ENCODE measurements at places on chromosomes 11 and 22.
A peak's percentile ranks its signal among the peaks of the same experiment; 100 is the strongest.

DNA sequence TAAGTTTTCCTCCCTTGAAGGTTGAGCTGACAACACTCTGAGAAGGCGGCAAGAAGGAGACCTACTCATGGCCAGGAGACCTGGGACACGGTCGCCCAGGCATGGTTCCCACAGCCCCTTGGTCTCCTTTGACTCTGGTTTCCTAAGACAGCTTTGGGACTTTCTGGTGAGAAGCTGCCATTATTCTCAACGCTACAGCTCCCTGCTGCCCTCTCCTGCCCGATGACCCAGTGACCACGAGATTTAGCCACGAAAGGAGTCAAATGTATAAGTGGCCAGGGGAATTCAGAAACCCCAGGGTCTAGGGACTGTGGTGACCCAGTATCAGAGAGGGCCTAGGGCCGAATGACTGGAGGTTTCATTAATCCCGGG lies 699 bp upstream of the SDF2L1 start:
- DNase-seq: peak; percentile 51

GRCh38 chr22:50272044-50272802 lies 2.0 kb upstream of the MAPK11 start:
- no peak for DNase-seq

DNA sequence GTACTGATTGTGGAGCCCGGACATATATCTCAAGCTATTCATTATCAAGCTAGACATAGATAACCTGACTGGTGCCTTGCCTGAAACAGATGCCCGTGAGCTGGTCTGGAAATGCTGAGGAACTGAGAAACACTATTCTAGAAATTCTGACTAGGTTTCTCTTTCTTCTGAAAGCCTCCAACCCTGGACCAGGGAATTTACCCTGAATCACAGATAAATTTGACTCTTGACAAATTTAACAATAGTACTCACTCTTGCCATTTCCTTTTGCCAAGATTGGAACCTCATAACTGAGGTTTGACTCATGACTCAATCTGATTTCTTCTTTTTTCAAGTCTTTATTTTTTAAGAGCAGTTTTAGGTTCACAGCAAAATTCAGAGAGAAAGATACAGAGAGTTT lies 189.6 kb upstream of the SYN3 start:
- DNase-seq: no peak

DNA sequence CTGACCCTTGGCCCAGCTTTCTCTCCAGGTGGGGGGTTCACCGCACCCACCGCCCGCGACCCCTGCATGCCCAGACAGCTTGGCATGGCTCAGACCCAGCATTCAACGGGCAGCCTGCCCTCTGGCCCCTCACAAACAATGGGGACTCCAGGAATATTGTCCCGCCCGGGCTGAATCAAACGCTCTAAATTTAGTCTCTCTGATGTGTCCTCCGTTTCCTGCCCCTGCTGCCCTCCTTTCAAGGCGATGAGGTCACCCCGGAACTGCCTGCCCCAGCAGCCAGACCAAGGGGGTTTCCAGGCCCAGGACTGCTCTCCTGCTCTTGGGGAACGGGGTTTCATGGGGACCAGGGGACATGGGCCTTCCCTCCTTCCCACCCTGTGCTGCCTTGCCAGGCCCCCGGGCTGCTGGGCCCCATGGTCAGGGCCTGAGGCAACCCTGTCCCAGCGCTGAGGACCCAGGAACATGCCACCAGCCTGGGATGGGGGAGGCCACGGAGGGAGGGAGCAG lies 10.1 kb upstream of the PDGFB start:
- peak; percentile 32 for DNase-seq

GRCh38 chr11:30758518-30758917 lies 172.4 kb upstream of the MPPED2 start:
- no peak for DNase-seq

DNA sequence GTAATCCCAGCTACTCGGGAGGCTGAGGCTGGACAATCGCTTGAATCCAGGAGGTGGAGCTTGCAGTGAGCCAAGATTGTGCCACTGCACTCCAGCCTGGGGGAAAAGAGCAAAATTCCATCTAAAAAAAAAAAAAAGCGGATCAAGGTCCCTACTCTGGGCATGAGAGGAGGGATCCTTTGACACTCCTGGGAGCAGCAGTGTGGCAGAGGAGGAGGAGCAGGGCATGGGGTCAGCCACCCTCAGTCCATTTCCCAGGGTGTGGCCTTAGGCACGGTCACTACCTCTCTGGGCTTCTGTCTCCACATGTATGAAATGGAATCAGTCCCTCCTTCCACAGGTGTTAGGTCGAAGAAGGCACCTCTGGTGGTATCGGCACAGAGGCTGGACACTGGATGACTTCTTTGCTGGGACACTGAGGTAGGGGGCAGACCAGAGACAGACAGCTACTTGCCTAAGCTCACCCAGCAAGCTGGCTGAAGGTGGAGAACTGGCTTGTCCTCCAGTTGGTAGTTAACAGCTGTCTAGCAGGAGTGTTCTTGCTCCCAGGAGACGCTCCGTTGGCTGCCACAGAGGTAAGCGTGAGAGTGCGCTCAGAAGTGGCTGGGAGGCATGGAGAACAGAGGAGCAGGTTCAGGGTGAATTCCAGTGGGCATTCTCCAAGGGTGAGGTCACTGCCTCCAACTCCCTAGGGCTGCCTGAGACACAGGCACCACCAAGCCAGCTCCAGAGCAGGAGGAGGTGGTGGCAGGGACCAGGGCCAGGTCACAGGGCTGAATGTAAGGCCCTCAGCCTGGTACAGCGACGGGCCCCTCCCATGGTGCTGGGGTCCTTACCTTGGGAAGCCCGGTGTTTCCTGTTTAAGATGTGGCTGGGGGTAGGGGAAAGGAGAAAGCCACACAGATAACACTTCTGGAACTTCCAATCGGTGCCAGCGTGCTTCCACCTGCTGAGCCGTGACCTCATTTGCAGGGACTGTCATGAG lies 19.5 kb downstream of the TXN2 start:
- DNase-seq: peak; percentile 95

DNA sequence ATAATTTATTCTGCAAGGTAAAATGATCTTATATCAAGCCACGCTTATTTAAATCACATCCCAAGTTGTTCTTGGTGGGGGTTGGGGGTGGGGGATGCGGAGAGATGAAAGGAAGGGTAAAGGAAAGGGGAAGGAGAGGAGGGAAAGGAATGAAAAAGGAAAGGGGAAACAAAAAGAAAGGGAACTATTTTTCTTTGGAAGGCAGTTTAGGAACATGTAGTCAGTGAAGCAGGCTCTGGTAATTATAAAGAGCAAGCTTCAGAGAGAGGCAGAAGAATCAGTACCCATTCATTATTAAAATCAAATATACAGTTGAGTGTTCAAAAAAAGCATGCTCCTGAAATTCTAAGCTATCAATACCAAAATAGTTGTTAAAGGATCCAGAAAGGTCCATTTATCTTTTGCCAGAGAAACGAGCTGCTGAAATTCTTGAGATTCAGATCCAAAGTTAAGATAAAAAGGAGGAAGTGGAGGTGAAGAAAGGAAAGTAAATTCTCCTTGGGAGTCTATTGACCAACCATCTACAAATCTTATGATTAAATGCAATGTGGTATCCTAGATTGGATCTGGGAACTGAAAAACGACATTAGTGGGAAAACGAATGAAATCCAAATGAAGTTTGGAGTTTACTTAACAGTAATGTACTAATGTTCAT lies 107.4 kb downstream of the SGSM3 start:
- no peak for DNase-seq

- DNase-seq: no peak
These were observed 247.7 kb downstream of the DDX10 start for GRCh38 chr11:108912581-108912980.

DNA sequence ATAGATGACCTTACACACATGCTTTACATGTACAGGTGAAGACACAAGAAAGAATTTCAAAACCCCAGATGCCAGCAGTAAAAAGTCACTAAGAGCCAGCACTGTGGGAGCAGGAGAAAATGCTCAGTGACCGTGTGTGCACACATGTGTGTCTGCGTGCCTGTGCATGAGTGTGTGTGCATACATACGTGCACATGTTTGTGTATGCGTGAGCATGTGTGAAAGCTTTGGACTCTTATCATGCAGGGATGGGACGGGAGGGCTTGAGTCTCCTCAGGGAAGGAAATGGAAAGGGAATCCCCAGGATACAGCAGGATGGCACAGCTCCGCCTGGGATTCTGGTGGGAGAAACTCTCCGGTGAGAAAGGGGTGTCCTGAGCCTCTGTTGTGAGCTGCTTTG lies 121.5 kb upstream of the B3GAT1 start:
- DNase-seq: no peak

DNA sequence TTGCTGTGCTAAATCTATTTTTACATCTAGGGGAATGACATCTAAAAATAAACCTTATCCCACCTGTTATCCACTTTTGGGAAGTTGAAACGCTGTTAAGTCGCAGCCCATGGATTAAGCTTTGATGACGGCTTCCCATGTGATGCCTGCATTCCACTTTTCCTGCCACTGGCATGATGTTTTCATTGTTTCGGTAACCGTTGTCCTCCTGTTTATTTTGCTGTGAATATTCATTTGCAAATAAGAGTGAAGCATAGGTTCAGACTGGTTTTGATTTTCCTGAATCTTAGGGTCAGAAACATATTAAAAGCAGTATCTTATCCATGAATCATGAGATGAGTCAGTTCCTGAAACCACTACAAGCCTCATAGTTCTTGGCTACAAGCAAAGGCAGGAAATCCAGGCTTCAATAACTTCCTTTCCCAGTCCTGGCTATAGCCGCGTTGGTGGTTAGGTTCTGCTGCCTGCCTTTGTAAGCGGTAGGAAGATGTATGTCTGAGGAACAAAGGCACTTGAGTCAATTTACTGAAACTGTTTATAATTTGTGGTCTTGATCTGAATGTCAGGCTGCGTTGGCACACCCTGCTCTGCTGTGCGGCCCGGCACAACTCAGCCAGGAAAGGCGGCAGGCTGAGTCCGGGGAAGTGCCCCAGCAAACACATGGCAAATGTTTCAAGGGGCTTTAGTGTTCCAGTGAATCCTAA lies 19.4 kb downstream of the TEAD1 start:
- peak; percentile 99 for DNase-seq

GRCh38 chr11:72581067-72581466 lies 93.2 kb downstream of the PDE2A start:
- DNase-seq: no peak

GRCh38 chr22:20577045-20577444 lies 69.6 kb downstream of the MED15 start:
- no peak for DNase-seq

DNA sequence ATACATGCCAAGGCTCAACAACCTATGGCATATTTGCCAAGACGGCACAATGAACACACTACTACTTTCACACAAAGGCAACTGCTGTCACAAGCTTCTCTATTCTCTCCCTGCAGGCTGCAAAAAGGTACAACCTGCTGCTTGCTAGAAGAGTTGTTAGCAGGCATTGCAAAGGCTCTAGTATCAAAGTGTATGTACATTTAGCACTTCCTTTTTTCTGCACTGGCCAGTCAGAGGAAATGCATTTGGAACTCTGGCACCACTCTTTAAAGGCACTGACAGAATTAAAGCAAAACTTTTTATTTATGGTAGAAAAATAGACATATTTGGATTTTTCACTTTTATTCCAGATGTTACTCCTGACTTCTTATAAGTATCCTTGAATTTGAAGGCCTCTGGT lies 125.9 kb downstream of the CWF19L2 start:
- no peak for DNase-seq

GRCh38 chr11:19974886-19975285 lies 185.4 kb downstream of the DBX1 start:
- DNase-seq: no peak

GRCh38 chr11:46296528-46297448 lies 19.3 kb downstream of the CREB3L1 start:
- DNase-seq: peak; percentile 96

DNA sequence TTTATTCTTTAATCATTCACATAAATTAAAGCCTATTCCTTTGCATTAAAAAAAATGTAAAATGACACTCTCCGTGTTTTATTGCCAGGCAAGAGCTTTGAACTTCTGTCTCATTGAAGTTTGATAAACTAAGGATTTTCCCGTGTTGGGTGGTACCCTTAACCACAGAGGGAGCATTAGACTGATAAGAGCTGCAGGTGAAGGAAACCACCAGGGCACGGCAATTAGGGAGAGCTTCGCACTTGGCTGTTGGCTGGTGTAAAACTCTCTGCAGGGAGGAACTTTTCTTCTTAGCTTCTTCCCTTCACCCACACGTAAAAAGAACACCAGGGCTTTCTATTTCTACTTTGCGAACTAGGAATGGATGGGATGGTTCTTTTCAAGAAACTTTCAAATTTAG lies 47.0 kb downstream of the CSTPP1 start:
- DNase-seq: no peak

GRCh38 chr22:30399718-30400117 lies 2.9 kb downstream of the SEC14L2 start:
- no peak for DNase-seq

GRCh38 chr11:65422633-65423515 lies at the start of gene NEAT1:
Gene NEAT1, plus strand, starts transcription at chr11:65422798.
- DNase-seq: peak; percentile 95

GRCh38 chr22:49052023-49052538 lies 775.6 kb downstream of the BRD1 start:
- no peak for DNase-seq

DNA sequence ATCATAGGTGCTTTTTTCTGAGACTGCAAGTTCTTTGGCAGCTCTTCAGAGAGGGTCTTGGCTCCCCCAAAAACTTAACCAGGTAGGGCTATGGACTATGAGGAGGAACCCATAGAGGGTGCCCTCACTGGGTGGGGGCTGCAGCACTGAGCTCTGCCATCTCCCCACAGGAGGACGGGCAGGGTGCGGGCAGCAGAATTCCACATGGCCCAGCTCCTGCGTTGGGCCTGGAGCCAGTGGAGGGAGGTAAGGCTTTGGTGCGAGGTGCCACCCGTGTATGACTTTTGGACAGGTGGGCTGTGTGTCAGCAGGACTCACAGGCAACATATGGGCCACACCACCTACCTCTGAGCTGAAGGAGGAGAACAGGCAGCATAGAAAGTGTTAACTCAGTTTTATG lies 58.4 kb downstream of the PISD start:
- DNase-seq: no peak

GRCh38 chr22:37909766-37910165 lies 3.7 kb downstream of the MICALL1 start:
- DNase-seq: no peak

DNA sequence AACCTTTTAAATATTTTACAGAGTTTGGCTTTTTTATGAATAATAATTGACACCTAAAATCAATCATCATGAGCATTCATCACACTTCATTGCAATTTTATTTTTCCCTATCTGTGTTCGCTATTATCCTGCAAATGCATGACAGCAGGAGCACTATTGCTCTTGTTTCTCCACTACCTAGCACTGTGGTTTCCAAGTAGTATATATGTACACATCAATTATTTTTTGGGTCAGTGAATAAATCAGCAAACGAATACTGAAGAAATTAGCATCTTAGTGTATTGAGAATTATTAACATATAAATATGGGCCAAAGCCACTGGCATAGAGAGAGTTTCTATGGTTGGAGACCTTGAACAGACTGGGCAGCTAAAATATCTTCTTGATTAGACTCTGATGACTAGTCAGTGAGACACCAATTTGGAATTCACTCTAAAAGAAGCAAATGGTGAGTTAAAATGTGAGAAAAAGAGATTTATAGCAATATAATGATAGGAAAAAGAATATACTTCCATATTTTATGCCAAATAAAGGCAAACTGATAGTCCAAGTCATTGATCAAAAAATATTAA lies 731.1 kb upstream of the LUZP2 start:
- DNase-seq: peak; percentile 63

- no peak for DNase-seq
These were observed 90.4 kb upstream of the SLC25A18 start for GRCh38 chr22:17472932-17473331.
